ENCODE measurements at places on chromosomes 13 and 19.

DNA sequence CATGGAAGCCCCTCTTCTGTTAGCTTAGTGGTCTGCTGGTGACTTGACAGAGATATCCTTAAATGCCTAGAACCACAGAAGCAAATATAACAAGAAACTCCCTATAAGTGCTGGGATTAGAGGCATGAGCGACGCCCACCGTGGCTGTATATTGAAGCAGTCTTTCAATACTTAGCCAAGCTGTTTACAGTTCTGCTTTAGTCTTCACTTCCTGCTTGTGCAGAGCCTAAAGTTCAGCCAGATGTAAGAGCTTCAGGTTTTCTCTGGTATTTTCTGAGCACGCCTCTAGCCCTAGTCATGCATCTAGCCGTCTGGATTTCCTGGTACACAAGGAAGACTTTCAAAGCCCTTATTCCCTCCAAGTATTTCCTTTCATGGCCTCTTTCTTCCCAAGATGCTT is 28.5 kb downstream of the TRPM4 start:
- no peak for DNase-seq

GRCh38 chr19:55546822-55547614 is 1.7 kb upstream of the SBK3 start:
- DNase-seq = no peak

DNA sequence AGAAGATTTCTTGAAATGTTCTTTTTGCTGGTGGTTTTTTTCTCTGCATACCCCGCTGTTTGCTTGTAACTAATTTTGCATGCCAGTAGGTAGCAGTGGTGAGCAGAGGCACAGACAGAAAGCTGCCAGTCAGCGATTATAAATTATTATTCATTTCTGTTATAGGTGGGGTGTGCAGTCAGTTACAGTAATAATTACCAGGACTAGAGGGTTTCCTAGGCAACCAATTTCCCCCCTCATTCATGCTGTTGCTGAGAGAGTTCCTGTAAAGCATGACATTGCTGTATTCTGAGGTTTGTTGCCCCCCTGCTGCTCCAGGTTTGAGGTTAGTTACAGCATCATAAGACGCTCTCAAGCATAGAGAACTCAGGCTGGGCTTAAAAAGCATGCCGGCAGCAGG is 104.5 kb downstream of the URI1 start:
- DNase-seq = no peak

- DNase-seq = no peak
Measured at GRCh38 chr19:43674183-43674582, 4.2 kb upstream of the PLAUR start.

DNA sequence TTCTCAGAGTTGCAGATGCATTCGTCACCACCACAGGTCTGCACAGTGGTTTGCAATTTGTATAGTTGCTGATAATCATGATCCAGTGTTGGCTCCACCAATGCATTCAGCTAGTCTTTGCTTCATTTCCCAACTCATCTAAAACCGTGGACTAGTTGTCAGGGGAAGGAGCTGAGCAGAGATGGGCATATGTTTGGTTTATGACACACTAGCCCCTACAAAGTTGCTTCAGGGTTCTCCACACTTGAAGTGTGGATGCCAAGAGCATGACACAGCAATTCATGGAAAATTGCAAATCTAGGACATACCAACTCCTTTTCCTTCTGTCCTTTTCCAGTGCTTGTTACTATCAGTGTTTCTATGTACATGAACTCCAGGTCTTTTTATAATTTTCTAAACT is 168.0 kb downstream of the TNFSF13B start:
- no peak for DNase-seq

DNA sequence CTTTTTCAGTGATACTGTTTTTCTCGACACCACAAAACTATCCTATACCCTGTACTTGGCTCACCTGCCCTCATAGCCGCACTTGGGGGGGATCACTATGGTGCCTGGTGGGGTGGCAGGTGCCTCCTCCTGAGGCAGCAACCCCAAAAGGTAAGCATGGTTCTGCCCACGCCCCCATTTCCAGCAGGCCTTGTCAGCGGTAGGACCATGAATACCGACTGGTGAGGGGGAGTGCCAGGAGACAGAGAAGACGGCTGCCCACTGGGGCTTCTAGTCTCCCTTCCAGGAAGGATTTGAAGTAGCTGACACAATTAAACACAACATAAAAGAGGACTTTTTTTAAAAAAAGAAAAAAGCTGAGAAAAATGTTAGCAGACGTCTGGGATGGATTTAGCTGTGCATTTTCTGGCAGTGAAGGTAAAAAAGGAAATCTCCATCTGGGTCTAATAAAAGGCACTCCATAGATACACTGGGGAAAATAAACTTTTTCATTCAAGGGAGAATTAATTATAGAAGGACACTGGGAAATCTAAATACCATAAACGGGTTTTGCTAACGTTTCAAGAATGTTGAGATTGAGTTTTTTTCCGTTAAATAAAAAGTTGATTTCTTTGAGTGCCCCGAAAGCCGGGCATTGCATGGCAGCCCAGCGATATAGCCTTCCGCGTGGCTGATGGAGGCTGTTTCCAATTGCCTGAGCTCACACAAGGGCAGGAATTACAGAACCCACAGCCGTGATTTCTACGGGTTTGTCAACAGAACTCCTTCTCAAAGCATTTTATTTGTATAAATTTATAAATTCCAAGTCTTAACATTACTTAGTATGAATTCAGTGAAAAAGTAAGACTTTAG is 45.1 kb downstream of the ATP11A start:
- DNase-seq = no peak

GRCh38 chr13:114141261-114141996 is 9.0 kb upstream of the RASA3 start:
- no peak for DNase-seq

- no peak for DNase-seq
Measured at GRCh38 chr13:112839356-112840105, 129.5 kb upstream of the MCF2L start.

- no peak for DNase-seq
Measured at GRCh38 chr13:96338030-96338429, 248.1 kb downstream of the HS6ST3 start.

GRCh38 chr13:85223883-85224656 is 575.1 kb downstream of the SLITRK6 start:
- DNase-seq = no peak

DNA sequence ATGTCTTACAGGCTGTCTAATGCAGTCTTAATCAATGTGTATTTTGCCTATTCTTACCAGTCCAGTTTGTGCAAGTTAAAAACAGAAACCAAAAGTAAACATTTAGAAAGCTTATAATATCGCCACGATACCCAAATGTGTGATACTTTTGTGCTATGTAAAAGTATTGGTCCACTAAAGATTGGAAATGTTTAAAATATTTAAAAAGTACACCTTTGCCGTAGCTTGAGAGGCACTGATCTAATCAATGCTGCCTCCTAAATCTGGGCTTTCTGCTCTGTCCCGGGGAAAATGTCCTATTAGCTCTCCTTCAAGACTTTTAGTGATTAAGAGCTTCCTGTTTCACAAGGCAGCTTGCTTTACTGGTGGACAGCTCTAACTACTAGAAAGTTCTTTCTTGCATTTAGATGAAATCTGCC is 64.7 kb downstream of the DNAJC15 start:
- DNase-seq = no peak

- peak; percentile 19 for DNase-seq
Measured at GRCh38 chr19:47446534-47447469, 24.9 kb downstream of the SLC8A2 start.

DNA sequence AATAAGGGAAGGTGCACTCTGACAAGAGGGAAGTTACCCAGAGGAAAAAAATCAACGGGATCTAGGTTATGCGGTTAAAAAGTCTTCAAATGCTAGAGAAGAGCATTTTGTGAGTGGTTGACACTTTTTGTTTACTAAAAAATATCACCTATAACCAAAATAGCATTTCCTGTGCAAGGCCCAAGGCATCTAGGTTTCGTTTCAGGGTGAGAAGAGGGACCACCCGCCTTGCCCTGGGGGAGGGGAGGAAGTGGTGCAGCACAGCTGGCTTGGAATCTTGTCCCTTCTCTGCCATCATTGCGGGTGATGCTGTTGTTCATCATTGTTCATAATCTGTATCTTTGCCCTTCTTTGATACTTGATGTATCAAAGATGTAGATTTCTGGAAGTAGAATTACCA is 80.6 kb downstream of the NUFIP1 start:
- no peak for DNase-seq

GRCh38 chr19:37654118-37654517 is 1.1 kb downstream of the ZFP30 start:
- no peak for DNase-seq

- no peak for DNase-seq
Measured at GRCh38 chr19:34556488-34556887, 74.9 kb downstream of the WTIP start.

DNA sequence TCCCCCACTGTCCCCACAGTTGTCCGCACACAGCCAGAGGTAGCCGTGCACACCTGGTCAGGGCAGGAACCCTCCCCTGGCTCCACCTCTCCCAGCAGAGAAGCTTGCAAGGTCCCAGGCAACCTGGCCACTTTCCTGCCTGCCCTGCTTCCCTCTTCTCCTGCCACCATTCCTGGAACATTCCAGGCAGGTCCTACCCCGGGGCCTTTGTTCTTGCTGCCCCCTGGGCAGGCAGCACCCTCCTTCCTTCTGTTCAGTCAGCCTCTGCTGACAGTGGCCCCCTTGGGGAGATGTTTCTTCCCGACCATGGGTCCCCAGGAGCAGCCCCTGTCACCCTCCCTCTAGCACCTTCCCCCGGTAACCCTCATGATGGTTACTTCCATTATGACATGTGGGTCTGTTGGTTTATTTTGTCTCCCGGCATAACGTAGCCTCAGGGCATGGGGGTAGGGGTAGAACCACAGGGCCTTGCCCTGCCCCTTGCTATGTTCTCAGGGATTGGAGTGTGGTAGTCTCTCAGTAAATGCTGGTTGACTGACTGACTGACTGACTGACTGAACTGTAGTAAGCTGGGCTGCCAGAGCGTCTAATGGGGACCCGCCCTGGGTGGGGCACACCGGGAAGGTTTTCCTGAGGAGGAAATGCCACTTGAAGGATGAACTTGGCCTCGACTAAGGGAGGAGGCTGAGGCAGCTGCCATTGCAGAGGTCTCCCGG is 10.8 kb downstream of the PAK4 start:
- DNase-seq = no peak

DNA sequence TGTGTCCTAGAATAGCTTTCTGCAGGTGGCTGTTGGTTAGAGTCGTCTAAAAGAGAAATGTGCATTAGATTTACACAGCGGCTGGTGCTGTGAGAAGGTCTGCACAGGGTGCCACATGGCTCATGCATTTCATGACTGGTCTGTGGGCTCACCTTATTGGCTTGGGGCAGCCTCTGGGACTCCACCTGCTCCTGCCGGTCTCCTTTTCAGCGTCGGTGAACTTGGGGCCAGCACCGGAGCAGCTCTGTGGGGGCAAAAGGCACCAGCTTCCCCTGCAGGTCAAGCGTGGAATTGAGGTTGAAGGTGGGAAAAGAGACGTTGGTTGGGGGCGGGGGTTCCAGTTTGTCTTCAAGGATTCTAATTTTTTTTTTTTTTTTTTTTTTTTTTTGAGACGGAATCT is 3.1 kb upstream of the PNMA8C start:
- DNase-seq = no peak

GRCh38 chr13:97108530-97108900 is 113.6 kb upstream of the MBNL2 start:
- DNase-seq = no peak

DNA sequence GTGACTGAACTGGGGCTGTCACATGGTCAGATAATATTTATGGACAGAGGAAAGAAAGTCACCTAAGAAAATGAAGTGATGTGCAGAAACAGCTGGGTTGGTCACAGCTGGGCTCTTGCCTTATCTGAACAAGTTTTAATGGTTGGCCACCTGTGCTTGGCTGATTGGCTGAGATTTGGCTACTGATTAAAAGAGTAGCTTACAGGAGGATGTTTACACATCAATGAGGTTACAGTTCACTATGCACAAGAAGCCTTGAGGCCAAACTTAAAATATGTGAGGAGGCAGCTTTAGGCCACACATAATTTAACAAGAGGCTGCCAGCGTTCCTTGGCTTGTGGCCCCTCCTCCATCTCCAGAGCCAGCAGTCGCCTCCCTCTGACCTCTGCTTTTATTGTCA is 99.2 kb upstream of the C1QTNF9B start:
- DNase-seq = no peak

- no peak for DNase-seq
Measured at GRCh38 chr13:40406405-40407120, 259.9 kb downstream of the FOXO1 start.

- DNase-seq = no peak
Measured at GRCh38 chr13:76646946-76647345, 239.3 kb downstream of the KCTD12 start.

DNA sequence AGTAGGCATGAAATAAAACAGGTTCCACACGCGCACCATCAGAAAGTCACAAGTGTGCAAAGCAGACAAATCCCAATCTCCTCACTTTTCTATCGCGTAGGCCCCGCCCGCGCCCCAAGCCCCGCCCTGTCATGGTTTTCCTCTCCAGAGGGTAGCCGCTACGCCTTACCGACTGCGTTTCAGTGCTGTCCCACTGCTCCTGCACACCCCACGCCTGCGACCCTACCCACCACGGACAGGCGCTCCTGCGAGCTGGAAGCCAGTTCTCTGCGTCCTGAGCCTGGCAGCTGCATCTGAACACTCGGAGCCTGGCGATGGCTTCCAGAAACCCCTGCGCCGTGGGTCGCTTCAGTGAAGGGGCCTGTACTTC is 379 bp upstream of the ZNF470 start:
- peak; percentile 18 for DNase-seq

DNA sequence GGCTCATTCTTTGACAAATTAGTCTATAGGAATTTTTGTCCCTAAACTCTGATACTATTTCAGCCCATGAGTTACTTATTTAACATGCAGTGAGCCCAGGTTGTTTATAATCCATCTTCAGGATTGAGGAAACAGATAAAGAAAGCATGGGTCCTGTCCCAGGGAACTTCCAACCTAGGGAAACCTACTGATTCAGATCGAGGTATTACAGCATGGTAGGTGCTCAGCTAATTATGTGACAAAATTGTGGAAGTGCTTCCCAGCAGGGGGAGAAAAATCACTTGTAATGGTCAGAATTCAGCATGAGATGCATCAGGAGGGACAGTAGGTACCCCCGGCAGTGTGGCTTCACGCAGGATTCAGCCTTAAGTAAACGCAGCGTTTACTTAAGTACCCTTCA is 171.3 kb downstream of the NUFIP1 start:
- DNase-seq = no peak

All from stimulated activated CD4-positive, alpha-beta T cell treated with anti-CD3 and anti-CD28 coated beads, Interleukin-1b, Interleukin-23, amount 100 ng/mL, for 24 hours (primary cell).